ENCODE measurements at places on chromosomes 4 and X.

DNA sequence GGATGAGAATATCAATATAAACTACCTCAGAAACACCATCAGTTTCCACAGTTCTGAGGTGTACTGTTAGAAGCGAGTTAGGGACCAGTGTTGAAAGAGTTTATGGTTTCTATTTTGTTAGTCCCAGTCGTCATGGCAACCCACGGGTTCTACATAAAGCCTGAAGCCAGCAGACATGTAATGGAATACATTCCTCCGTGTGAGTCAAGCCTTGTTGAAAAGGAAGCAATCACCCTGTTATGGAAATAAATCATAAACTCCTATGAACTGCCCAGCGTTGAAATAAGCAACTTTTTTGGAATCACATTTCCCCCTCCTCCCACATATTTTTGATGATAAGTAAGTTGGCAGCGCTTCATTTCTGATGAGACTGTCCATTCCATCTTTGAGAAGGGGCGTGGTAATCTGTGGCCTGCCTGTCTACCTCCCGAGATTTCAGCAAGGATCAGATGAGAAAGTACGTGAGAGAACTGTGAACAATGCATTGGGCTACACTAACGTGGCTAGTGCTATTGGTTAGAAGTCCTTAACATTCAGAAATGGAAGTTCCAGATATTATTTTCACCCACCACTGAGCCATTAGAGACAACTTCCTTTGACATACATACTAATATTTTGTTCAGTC lies 40.4 kb upstream of the PDHA1 start:
- no peak for DNase-seq

DNA sequence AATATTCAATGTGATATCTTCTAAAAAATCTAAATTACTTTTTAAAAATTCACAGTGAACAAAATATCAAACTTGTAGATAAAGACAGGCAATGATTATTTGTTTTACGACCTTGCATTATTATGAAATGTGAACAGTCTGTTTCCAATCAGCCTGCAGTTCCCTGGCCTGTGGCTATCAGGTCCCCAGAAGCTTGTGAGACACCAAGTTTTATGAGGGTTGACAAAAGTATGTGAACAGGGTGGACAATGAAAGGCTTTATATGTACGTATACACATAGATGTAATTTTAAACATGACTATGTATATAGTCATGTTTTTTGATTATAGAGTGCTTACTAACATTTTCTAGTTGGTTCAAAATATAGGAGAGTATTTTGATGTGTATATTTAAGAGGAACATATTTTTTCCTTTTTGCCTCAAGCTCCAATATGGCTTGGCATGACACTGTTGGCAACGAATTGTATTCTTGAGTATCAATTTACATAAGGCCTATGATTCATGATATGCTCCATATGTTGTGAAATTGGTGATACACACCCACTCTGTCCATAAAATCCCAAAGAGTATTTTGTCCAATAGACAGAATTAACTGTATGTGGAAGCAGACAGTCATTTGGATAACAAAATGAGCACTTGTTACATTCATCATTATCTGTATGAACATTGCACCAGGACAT lies 55.7 kb downstream of the BTC start:
- DNase-seq: no peak

DNA sequence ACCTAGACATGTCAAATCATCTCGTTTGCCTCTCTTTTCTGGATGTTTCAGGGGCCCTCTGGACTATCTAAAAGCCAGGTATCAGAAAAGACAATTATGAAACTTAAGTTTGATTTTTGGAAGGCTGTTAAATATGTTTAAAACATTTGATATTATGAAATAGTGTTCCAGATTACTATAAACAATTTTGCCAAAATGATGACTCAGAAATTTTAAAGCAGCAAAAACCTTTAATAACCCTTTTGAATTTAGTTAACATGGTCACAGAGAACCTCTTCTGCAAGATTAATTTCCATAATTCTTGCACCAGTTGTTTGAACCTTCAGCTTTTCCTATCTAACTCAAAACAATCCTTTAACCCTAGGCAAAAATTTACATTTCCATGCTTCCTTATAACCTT lies 18.8 kb upstream of the FAM47E start:
- DNase-seq: no peak

DNA sequence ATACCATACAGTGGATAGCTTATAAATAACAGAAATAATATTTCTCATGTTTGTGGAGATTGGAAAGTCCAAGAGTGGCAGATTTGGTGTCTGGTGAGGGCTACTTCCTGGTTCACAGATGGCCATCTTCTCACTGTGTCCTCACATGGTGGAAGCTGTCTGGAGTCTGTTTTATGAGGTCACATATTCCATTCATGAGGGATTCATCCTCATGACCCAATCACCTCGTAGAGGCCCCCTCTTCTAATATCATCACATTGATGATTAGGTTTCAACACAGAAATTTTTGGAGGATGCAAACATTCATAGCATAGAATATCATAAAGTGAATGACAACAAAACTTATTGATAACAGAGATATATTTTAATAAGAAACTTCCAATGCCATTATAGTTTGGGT lies 568.0 kb downstream of the STIM2 start:
- DNase-seq: no peak

DNA sequence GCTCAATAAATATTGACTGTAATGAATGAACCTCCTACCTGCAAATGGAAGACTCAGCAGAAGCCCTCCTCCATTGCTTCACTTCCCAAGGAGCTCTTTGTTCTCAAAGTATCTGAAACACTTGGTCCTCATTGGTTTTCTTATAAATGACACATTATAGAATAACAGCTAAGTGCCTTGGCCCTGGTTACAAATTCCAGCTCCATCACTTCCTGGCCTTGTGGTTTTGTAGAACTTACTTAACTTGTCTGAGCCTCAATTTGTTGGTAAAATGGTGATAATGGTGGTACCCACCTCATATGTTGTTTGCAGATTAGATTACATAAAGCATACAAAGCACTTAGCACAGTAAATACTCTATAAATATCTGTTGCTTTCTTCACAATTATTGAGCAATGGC lies 25.2 kb upstream of the SMIM20 start:
- no peak for DNase-seq

DNA sequence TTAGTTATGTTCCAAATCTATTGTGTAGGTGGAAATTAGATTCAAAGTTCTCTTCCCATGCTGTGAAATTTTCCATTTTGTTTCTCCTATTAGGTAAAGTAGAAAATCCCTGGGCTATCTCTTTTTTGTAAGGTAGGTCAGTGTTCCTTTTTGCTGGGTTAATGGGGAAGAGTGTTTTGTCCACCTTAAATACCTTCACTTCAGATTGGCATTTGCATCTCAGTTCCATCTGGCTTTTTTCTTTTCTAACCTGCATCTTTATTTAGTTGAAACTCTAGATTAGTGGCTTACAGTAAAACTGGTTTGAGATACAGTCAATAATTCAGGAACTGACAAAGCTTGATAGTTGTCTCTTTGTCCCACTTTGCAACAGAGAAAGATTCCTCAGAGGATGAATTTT lies 1115.8 kb downstream of the PDHA2 start:
- no peak for DNase-seq

DNA sequence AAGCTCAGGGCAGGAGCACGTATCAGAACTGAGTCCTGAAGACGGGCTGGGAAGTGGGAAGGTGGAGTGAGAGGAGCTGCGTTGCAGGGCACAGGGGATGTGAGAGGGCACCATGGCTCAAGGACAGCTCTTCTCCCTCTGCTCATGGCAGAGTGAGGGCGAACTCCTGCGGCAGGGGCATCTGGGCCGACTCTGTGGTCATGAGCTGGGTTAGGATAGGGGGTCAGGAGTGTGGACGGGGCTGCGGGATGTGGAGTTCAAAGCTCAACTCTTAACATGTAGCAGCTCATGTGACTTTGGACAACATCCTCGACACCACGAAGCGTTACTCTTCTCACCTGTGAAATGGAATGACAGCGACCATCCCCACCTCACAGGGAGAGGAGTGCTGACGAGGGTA lies 19.4 kb upstream of the SORCS2 start:
- no peak for DNase-seq

GRCh38 chrX:34656842-34657725 lies at the start of gene TMEM47:
Gene TMEM47 (minus strand): TSS chrX:34657285. CDS start chrX:34657029, 256 bp downstream.
- DNase-seq: no peak

DNA sequence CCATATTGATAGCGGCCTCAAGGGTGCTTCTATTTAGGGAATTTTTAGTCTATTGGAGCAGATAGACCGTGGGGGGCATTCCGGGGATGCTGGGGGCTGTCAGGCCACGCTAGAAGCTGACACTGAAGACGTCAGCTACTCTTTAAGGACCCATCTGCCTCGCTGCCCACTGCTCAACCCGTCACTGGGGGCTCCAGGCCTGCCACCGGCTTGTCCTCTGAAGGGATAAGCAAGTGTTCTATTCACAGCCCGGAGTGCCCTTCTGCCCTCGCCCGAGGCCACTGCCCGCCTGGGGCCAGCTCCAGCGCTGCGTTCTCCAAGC lies 679 bp upstream of the MSL3 start:
- no peak for DNase-seq

DNA sequence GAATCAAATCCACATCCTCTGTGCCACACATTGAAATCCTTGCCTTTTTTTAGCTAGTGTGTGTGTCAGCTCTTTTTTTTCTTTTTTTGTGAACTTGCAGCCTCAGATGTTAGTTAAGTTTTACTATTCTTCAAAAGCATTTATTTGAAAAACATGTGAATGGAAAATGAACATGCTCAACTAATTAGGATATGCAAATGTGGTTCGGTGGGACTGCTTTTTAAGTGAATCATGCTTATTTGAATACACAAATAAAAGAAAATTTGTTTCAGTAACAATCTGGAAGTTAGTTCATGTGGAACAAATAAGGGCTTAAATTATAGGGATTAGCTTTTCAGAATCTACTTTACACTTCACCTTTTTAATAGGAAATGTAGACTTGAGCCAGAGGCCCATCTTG lies 751.5 kb upstream of the FAM241A start:
- no peak for DNase-seq

- no peak for DNase-seq
These were observed 42.2 kb upstream of the SORCS2 start for GRCh38 chr4:7150036-7150635.

DNA sequence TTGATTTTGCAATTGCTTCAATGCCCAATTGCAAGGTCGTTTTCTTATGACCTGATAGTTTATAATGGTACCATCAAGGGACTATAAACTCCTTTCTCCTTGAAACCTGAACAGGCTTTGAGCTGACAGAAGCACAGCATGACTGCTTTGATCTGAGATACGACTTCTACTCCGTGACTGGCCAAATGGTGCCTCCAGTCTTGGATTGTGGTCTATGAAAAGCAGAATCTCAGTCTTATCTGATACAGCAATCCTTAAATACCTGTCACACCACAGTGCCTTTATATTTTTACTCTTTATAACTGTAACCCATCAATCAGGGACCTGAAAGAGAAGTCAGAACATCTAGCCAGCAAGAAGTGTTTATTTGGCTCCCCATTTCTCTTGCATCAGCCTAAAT lies 93.1 kb downstream of the DOCK11 start:
- DNase-seq: no peak

- no peak for DNase-seq
These were observed 27.0 kb upstream of the GPR78 start for GRCh38 chr4:8553216-8553615.

GRCh38 chr4:94934201-94934600 lies 176.4 kb downstream of the BMPR1B start:
- DNase-seq: no peak

DNA sequence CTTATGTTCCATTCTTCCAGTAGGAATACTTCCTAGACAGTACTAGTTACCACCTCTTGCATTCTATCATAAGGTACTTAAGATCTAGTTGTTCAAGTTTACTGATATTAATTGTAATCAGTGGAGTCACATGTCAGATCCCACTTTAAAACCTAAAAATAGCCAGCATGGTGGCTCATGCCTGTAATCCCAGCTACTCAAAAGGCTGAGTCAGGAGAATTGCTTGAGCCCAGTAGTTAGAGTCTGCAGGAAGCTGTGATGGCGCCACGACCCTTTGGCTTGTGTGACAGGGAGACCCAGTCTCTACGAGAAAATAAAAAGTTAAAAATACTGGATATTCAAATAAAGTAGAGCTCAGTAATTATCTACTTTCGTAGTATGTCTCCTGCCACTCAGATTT lies 57.7 kb downstream of the MAD2L1 start:
- no peak for DNase-seq

GRCh38 chrX:119237562-119237942 lies 1.5 kb downstream of the PGRMC1 start:
- no peak for DNase-seq

- DNase-seq: no peak
These were observed 574.6 kb downstream of the RAPGEF2 start for GRCh38 chr4:159677521-159677920.

DNA sequence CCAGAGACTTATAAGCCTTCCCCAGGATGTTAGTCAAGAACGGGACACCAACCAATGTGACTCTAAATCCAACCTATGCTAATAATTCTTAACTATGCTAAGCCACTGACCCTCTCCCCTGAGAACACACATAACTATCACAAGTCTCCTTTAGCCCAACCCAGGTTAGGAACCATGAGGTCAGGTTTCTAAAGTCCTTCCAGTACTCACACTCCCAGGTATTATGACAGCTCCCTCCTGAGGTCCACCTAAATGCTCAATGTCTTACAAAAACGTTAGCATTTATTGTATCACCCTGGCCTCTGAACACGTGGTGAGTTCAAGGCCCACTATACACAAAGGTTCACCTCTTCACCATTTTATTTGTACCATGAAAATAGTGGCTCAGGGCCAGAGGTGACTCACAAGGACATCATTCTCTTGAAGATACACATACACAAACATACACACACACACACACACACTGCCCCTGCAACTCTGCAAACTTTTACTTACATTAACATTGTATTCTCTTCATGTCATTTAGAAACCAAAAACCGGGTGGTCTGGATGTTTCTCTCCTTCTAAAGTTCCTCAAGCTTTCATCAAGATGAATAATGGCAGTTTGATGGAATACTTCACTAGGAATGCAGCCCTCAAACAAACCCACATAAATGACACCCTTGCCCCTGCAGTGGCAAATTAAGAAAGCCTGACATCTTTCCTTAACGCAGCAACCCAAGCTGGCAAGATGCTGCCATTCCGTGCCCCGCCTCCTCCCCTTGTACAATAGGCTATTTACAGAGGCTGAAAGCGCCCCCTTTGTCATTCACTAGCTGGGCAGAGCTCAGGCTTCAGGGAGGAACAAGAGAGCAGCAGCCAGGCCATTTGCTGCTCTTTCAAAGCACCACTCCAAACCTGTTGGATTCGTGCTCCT lies 17.7 kb downstream of the ACSL1 start:
- no peak for DNase-seq

- no peak for DNase-seq
These were observed 83.2 kb downstream of the RBM47 start for GRCh38 chr4:40546506-40546905.
